IPS DF 6.9 (cell line): ENCODE measurements at places on chromosomes 3 and 15.

DNA sequence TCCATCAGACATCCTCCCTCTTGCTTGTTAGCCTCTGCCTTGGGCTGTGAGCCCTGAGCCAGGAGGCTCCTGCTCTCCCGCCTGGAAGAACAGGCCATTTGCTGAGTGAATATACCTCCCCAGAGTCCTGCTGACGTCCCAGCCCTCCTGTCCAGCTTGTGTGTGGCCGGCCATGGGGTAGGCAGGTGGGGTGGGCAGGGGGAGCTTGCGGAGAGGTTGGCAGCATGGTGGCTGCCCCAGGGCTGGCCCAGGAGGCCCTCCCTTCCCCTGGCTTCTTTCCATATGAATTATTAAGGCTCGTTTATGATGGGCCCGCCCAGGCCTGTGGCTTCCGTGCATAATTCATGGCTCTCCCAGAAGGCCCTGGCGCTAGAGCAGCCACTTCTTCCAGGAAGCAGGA, 18.7 kb downstream of the CACNA2D2 start:
- no peak for DNase-seq

- no peak for DNase-seq
Observed at GRCh38 chr3:124101643-124102042, 109.7 kb upstream of the ROPN1 start.

DNA sequence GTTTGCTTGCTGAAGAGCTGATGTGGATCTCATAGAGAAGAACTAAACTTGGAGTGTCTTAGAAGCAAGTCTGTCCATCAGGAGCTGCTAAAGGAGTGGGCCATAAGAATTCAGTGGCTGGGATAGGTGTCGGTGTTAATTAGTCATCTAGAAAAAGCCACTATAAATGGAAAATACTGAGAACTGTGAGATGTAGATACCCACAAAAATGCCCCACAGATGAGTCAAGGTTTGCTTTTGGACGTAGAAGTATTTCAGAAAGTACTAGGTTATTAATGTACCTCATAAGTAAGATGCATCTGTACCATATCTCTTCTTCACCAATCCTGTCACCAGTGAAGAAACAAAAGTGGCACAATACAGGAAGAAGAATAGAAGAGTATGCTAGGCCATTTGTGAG, 530.9 kb upstream of the TGFBR2 start:
- DNase-seq, result no peak

DNA sequence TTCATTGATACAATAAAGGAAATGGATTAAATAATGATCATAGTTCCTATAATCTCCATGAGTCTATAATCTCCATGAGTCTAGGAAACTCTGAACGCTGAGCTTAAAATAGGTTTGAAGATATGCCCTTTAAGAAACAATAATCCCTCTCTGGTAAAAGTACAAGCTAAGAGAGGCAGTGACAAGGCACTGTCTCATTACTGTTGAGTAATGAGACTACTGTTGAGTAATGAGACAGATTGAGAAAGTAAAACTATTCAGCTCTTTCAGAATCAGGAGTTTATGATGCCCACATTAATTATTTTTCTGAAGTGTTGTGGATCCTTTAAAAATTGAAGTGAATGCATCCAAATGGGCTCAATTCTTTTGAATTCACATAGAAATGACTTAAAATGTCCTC, 235.5 kb upstream of the THRB start:
- no peak for DNase-seq

GRCh38 chr3:183775781-183776180, 49.6 kb downstream of the MAP6D1 start:
- no peak for DNase-seq
